ENCODE measurements at places on chromosomes 16 and 17. TPM values are rescaled to one million over a fixed set of nuclear protein-coding genes. Genes with fewer than 3 reads are reported as not detected.

Gene HOXB4
- 4.6 TPM for total RNA-seq

Gene HASPIN
- 7.5 TPM for total RNA-seq

Gene BICDL2
- total RNA-seq, result not detected

Gene AKAP10
- 13.6 TPM for total RNA-seq

Gene PDIA2
- total RNA-seq, result not detected

Gene DNAJA2
- 138 TPM for total RNA-seq

Gene PRR15L
- not detected for total RNA-seq

Gene SGSH
- 13.4 TPM for total RNA-seq

Gene ZNF23
- total RNA-seq, result 5.2 TPM

Gene AIPL1
- total RNA-seq, result not detected

Gene RAB37
- total RNA-seq, result 0.46 TPM

Gene PPL
- 0.46 TPM for total RNA-seq

Gene TM4SF5
- not detected for total RNA-seq

Gene MYO18A
- total RNA-seq, result 21.1 TPM

Gene CCL8
- total RNA-seq, result not detected

Gene NPIPA8
- total RNA-seq, result not detected

Gene GAST
- total RNA-seq, result not detected

Gene KRT12
- total RNA-seq, result not detected

Gene TBC1D3H
- not detected for total RNA-seq

Gene FNDC8
- total RNA-seq, result not detected

Gene SECTM1
- 0.65 TPM for total RNA-seq

Gene PIGW
- total RNA-seq, result 8.1 TPM

Gene GHDC
- total RNA-seq, result 14.0 TPM

Gene WSCD1
- total RNA-seq, result 63.7 TPM

Gene CCL15
- total RNA-seq, result not detected

Gene CACNG4
- not detected for total RNA-seq

Gene SETD1A
- 1.6 TPM for total RNA-seq

Gene MAZ
- total RNA-seq, result 111 TPM

Gene NPIPB2
- total RNA-seq, result 1.1 TPM

Gene DHRS11
- 10.2 TPM for total RNA-seq

Gene TNFRSF17
- not detected for total RNA-seq

Gene CCNF
- total RNA-seq, result 35.1 TPM

Gene ZSCAN10
- total RNA-seq, result not detected

Gene RPH3AL
- total RNA-seq, result 6.8 TPM

Gene EIF1
- total RNA-seq, result 93.2 TPM

Gene OR4D1
- total RNA-seq, result not detected

Gene GLTPD2
- not detected for total RNA-seq

Gene OR1F1
- not detected for total RNA-seq

Gene ANKRD11
- total RNA-seq, result 35.7 TPM

Gene CDH16
- not detected for total RNA-seq

Gene SLC6A2
- not detected for total RNA-seq

Gene TEKT5
- not detected for total RNA-seq

Gene PLCD3
- 4.2 TPM for total RNA-seq

Gene TPSB2
- not detected for total RNA-seq

Gene UTP18
- total RNA-seq, result 64.3 TPM

Gene CHRNE
- 0.97 TPM for total RNA-seq

Gene GGA3
- total RNA-seq, result 10.6 TPM

Gene C16orf54
- not detected for total RNA-seq

Gene CDH13
- 94.5 TPM for total RNA-seq

Gene UBALD1
- 9.4 TPM for total RNA-seq

Gene CNP
- total RNA-seq, result 36.1 TPM

Gene KRTAP9-2
- not detected for total RNA-seq

Gene PGAP3
- 5.6 TPM for total RNA-seq

Gene C17orf67
- 1.3 TPM for total RNA-seq

Gene KRT28
- not detected for total RNA-seq

Gene CCDC154
- under 0.01 TPM for total RNA-seq

Gene SLC5A10
- total RNA-seq, result not detected

Gene RGS9
- 0.65 TPM for total RNA-seq

Data from epithelial cell of umbilical artery (primary cell).